ENCODE measurements at places on chromosomes 4 and X. TPM values are rescaled to one million over a fixed set of nuclear protein-coding genes. Genes with fewer than 3 reads are reported as not detected.

HEPH gene
- not detected for total RNA-seq

RWDD4 gene
- 26.3 TPM for total RNA-seq

CXCL5 gene
- not detected for total RNA-seq

AVPR2 gene
- not detected for total RNA-seq
